Myocyte (in vitro differentiated cells): ENCODE measurements at places on chromosomes 16 and 17. TPM values are rescaled to one million over a fixed set of nuclear protein-coding genes. Genes with fewer than 3 reads are reported as not detected.

The CES3 gene
- total RNA-seq: 1.7 and 1.9 TPM in 2 replicates

The SMG6 gene
- 22.9 and 25.2 TPM in 2 replicates for total RNA-seq

The GPR139 gene
- total RNA-seq: not detected in 2 replicates

The JPH3 gene
- not detected in 2 replicates for total RNA-seq

The SCGB1C2 gene
- total RNA-seq: 1.1 TPM in 1 of 2 replicates, not detected in the other

The ZNF821 gene
- 5.3 and 7.1 TPM in 2 replicates for total RNA-seq

The RDM1 gene
- not detected in 2 replicates for total RNA-seq

The SLC52A1 gene
- total RNA-seq: not detected in 2 replicates

The PLA2G10 gene
- total RNA-seq: not detected in 2 replicates

The CLDN6 gene
- total RNA-seq: 0.52 TPM in 1 of 2 replicates, not detected in the other

The OR4D2 gene
- not detected in 2 replicates for total RNA-seq

The CMTM2 gene
- total RNA-seq: not detected in 2 replicates

The SMIM36 gene
- total RNA-seq: not detected in 2 replicates

The CD300E gene
- not detected in 2 replicates for total RNA-seq

The NPIPA1 gene
- total RNA-seq: 73.0 and 74.4 TPM in 2 replicates

The GEMIN4 gene
- total RNA-seq: 11.4 TPM in 2 replicates

The RUNDC3A gene
- total RNA-seq: 0.40 and 0.62 TPM in 2 replicates

The GAS2L2 gene
- total RNA-seq: 0.08 TPM in 1 of 2 replicates, not detected in the other

The SLC5A10 gene
- not detected in 2 replicates for total RNA-seq

The P2RX5 gene
- 42.7 and 63.4 TPM in 2 replicates for total RNA-seq

The FOXL1 gene
- 0.67 and 1.5 TPM in 2 replicates for total RNA-seq

The NPIPA7 gene
- total RNA-seq: 6.7 and 8.2 TPM in 2 replicates

The VTN gene
- total RNA-seq: 0.21 and 0.26 TPM in 2 replicates

The CIBAR2 gene
- not detected in 2 replicates for total RNA-seq

The CRK gene
- total RNA-seq: 47.6 and 51.9 TPM in 2 replicates

The TP53TG3F gene
- total RNA-seq: not detected in 2 replicates

The HMOX2 gene
- total RNA-seq: 35.4 and 37.5 TPM in 2 replicates

The CD300LG gene
- total RNA-seq: not detected in 2 replicates

The CD19 gene
- total RNA-seq: not detected in 2 replicates

The ATP6V0A1 gene
- 72.8 and 102 TPM in 2 replicates for total RNA-seq
